Right ventricle myocardium inferior (tissue), 1 donor: ENCODE measurements at places on chromosomes 11 and 22. TPM values are rescaled to one million over a fixed set of nuclear protein-coding genes. Genes with fewer than 3 reads are reported as not detected.

OR51B5 gene
- not detected for total RNA-seq

SPDYC gene
- total RNA-seq: not detected

TMEM121B gene
- total RNA-seq: 2.2 TPM

SLC22A12 gene
- not detected for total RNA-seq

CRACR2B gene
- 24.3 TPM for total RNA-seq

OVCH2 gene
- total RNA-seq: not detected

FXYD2 gene
- 2.7 TPM for total RNA-seq

KCNJ5 gene
- 7.5 TPM for total RNA-seq

PAX6 gene
- not detected for total RNA-seq

GRIA4 gene
- total RNA-seq: not detected

RAB39A gene
- 1.1 TPM for total RNA-seq

TRIM66 gene
- 3.5 TPM for total RNA-seq

SCN4B gene
- 12.6 TPM for total RNA-seq

SOX10 gene
- 1.9 TPM for total RNA-seq

EXPH5 gene
- 2.2 TPM for total RNA-seq

CCDC87 gene
- 0.27 TPM for total RNA-seq

F2 gene
- total RNA-seq: not detected

LMNTD2 gene
- total RNA-seq: 0.14 TPM

INPP5J gene
- total RNA-seq: 16.6 TPM

OR5M10 gene
- total RNA-seq: not detected

HSPB2 gene
- 43.7 TPM for total RNA-seq

SYT12 gene
- 0.32 TPM for total RNA-seq

SLC6A5 gene
- total RNA-seq: not detected

C11orf97 gene
- not detected for total RNA-seq

GNB1L gene
- total RNA-seq: 1.9 TPM

C22orf31 gene
- total RNA-seq: not detected

PEX16 gene
- 10.4 TPM for total RNA-seq

ARHGAP20 gene
- total RNA-seq: 0.46 TPM

OR10A5 gene
- not detected for total RNA-seq

SCARF2 gene
- 3.0 TPM for total RNA-seq

DGAT2 gene
- 25.5 TPM for total RNA-seq

ART1 gene
- total RNA-seq: 1.7 TPM

GRIK4 gene
- total RNA-seq: not detected

AMBRA1 gene
- total RNA-seq: 14.8 TPM

NPTXR gene
- total RNA-seq: 19.7 TPM

OR8H2 gene
- not detected for total RNA-seq

CTSW gene
- 1.1 TPM for total RNA-seq
